ENCODE measurements at places on chromosomes 16 and 17.
A peak's percentile ranks its signal among the peaks of the same experiment; 100 is the strongest.

DNA sequence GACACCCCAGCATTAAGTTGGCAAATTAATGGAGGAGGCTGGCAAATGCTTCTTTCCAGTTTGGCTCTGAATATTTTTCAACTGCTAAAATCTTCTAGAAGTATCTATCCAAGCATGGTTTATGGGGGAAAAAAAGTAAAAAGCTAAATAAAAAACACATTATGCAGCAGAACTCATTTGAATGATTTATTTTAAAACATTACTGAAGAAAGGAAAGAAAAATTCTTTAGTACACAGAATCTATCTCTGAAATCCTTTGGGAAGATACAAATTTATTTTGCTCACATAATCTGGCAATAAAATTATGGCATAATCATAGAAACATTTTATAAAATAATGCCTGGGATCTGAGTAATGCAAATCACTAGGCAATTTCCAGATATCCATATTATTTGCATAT lies 328.1 kb upstream of the MON1B start:
- no peak for DNase-seq

GRCh38 chr16:5604770-5605169 lies 507.2 kb upstream of the EEF2KMT start:
- DNase-seq, result no peak

DNA sequence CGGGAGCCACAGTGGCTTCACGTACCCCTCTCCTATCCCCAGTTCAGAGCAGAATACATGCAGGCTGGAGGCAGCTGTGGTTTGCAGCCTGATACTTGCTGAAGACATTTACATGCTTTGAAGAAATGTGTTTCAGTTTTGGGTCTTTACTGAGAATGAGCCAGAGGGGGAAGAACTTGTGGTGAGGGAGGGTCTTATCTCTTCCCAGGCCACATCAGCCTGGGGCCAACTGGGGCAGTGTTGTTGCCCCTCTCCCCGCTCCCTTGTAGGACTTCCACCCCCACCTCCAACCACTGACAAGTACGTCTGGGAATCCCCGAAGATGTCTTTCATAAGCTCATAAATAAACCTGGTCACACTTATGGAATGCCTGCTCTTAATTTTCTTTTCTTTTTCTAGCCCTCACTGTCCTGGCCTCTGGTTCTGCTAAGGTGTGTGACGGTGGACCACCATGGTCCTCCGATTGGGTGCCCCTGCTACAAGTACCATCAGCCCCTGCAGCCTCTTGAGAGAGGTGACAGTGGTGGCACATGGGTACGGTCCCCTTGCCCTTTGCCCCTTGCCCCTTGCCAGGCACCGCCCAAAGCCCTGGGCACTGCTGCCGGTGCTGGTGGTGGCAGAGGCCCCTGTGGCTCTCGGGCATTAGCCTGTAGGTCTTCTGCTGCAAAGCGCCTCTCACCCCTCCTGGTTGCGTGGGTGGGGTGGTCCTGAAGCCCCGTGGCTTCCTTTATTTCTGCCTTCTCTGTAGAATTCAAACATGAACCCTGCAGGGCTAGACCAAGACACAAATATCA lies 144.8 kb upstream of the RPH3AL start:
- peak; percentile 54 for DNase-seq

DNA sequence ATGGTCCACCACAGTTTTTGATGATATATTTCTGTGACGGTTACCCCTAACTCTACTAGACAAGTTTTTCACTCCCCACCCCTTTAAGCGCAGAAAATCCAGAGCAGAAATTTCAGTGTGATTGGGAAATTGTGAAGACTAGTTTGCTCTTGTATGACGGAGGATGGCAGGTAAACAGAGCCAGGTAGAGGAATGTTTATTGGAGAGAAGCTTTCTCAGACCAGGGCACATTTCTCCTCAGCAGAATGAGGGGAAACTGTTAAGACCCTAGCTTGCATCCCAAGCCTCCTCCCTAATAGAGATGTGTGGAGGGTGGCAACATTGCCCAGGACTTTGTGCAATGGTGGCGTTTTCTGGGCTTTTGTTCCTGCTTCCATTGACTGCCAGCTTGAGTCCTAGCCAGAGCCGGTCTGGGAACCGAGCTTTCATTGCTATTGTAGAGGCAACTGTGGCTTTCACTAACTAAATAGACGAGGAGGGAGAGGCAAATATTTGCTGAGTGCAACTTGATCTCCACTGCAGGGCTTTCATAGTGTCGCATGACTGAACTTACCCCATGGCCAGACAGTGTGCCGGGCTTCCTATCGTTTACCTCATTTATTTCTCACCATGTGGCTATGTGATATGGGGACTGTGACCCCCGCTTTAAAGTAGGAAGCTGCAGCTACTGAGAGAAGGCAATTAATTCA lies 159.6 kb upstream of the MPHOSPH6 start:
- no peak for DNase-seq

- DNase-seq, result peak; percentile 76
Measured at GRCh38 chr17:82315703-82316358, 1.6 kb downstream of the CD7 start.

- no peak for DNase-seq
Measured at GRCh38 chr17:79761894-79762589, 15.9 kb upstream of the CBX2 start.

DNA sequence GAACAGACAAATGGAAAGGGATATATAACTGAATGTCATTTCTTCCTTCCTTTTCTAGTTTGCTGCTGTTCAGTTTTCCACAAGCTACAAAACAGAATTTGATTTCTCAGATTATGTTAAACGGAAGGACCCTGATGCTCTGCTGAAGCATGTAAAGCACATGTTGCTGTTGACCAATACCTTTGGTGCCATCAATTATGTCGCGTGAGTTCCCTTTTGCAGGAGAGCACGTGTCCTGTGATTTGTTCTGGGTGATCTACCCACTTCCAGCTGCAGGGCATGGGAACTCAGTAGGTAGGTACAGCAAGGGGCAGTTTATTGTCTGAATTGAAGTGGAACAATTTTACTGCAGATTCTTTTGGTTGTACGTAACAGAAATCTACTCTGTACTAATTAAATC lies 8.8 kb downstream of the ITGAL start:
- DNase-seq, result no peak

GRCh38 chr17:16483021-16483645 lies 8.9 kb downstream of the LRRC75A start:
- DNase-seq, result no peak

- no peak for DNase-seq
Measured at GRCh38 chr16:20867585-20867984, 32.6 kb downstream of the DCUN1D3 start.

DNA sequence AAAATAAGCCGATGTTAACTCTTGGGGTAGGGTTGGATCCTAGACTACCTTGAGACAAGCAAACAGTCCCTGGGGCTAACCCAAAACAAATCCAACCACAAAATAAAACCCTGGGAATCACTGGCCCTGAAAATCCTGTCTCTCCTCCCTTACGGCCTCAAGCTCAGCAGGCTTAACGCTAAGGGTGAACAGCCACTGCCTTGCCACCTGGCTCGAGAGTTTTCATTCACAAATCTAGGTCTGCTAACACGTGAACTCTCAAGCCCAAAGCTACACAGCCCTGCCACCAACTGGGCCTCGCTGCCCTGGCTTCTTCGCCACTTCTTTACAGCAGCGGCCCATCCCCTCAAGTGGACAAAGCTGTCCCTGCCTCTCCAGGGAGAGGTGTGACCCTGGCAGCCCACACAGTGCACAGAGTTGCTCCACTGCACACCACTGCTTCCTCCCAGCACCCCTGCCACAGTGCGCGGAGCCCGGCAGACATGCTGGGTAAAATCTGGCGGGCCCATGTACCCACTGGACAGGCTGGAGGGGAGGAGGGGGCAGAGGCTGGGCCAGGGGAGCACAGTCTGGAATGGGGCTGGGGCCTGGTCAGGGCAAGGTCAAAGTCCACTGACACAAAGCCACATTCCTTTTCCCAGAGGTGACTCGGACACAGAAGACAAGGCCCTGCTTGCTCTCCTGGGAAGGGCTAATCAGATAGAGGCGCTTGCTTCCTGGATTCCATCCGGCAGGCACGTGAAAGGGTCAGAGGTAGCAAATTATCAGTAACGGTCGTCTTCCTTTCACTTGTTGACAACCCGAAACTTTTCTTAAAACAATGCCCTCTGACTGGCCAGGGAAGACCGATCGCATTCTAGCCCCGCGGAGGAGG lies 996 bp downstream of the PCYT2 start:
- no peak for DNase-seq

DNA sequence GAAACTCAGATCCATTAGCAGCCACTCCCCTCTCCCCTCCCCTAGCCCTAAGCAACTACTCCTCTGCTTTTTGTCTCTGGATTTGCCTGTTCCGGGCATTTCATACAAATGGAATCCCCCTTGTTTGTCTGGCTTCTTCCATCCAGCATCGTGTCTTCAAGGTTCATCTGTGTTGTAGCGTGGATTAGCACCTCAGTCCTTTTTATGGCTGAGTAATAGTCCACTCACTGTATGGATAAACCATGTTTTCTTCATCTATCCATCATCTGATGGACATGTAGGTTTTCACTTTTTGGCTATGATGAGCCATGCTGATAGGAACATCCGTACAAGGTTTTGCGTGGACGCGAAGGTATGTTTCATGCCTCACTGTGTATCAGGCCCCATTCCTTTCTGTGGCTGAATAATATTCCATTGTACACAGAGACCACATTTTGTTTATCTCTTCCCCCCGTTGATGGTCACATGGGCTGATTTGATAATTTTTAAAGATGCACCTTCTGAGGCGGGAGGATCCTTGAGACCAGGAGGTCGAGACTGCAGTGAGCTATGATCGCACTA lies 8.9 kb upstream of the GSE1 start:
- no peak for DNase-seq

DNA sequence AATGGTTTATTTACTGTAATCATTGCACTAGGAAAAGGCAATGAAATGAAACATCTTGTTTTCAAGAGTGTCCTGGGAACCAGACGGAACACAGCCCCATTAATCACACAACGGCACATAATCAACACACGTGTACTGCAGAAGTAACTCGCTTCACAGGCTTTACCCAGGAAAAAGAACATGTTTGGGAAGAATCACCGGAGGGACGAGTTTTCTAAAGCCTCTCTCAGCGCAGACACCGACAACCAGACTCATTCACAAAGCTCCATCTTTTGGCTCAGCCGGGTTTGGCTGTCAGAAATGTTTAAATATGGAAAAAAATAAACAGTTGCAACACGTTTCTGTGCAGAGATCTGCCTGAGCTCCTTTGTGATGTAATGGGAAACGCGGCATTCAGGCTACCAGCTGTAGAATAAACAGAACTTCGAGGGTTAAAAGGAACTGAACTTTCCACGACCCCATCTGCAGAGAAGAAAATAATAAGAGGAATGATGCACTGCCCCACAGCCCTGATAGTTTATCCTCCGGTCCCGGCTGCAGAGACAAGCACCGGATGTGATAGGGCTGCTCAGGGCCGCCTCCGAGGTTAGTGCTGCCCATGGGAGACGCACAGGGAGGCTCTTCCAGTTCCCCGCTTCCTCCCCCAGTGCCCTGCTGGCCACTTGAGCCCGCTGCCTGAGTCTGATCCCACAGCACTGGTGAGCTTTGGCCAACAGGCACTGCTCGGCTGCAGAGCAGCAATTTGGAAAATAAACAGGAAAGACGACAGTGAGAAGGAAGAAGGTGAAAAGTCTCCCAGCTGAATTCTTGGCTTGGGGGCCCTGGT lies 119.8 kb downstream of the HIC1 start:
- no peak for DNase-seq

DNA sequence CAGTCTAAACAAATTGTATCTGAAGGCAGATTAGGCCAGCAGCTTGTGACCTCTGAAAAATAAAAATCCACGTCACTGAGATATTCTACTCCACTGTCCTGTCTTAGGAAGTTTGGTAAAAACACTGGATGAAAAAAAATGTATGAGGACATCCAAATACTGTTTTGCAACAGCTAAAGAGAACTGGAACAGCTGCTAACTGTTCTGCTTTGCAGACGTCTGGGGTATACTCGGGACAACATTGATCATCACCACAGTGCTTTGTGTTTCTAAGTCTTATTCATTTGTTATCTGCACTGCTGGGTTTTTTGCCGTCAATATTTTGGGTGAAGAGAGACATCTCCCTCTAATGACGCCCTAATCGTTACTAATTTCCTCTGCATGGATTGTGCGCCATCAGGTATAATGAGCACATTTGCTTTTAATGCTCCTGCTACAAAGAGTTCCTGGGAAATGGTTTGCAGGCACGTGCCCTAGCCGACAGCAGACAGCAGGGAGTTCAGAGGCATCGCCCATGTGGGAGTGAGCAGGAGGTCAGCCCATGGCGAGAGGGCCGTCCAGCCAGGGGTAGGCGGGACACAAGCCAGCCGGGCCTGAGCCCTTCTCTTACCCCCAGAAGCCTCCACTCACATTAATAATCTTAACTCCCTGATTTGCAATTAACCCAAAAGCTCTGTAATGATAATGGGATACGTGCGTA lies 87.0 kb downstream of the CBLN1 start:
- DNase-seq, result no peak

DNA sequence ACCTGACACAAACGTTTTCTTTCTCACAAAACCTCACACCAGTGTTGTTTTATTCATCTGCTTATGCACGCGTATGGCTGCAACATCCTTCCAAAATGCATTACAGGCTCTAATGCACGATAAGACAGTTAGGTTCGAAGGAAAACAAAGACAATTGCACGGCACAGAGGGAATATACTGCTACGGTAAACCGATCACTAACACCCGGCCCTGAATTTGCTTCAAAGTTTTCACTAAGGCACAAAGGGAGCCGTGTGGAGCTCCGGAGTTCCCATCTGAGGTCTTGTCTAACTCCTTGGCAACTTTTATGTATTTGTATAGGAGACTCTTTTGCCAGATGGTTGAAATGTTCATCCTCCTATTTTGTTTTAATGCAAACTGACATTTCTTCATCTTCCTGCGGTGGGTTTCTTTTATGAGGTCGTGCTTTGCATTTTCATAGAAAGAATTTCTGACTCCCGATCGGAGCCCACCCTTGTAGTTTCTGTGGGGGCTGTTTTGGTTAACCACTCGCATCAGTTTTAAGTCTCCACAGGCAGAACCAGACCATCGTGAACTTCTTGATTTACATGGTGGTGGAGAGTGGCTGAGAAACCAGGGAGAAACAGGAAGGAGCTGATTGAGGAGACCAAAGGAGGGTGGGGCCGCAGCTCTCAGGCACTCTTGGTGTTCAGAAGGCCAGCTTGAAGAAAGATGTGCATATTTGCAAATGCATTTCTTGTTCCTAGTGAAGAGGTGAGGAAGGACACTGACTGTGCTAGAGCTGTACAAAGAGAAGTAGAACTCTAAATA lies 516.8 kb downstream of the MAF start:
- DNase-seq, result no peak

- no peak for DNase-seq
Measured at GRCh38 chr16:987906-988305, 6.3 kb downstream of the SOX8 start.
